Activated T-helper 17 cell treated with anti-CD3 and anti-CD28 coated beads, Interleukin-2, amount 50 U/mL, for 72 hours (primary cell): ENCODE measurements at places on chromosomes 7 and 10. TPM values are rescaled to one million over a fixed set of nuclear protein-coding genes. Genes with fewer than 3 reads are reported as not detected.

DNA sequence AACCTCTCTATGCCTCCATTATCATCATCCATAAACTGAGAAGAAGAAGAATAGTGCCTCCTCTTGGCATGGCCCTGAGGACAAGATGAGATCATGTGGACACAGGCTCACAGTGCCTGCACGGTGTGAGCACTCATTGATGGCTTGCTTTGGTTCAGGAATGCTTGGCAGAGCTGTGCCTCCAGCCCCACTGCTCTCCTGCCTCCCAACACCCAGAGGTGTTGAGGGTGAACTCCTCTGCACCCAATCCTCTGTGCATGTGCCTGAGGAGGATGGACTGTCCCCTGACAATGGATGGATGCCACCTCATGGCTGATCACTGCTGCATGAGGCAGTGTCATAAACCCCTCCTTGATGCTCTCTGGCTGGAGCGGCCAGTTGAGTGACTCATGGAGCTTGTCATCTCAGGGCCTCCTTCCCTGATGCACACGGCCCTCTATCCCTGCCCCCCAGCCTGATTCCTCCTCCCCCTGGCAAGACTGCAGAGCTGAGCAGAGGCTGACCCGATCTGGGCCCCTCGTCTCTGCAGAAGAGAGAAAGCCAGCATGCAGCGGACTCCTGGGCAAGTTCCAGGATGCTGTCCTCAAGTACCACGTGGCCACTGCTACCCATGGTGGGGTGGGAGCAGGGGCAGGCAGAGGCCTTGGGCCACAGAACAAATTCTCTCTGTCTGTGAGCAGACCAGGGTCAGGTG, 136.3 kb downstream of the KCNMA1 start:
- ATAC-seq, result peak; percentile 45

GRCh38 chr10:5896208-5897052, 6.4 kb downstream of the FBH1 start:
- no peak for ATAC-seq

DNA sequence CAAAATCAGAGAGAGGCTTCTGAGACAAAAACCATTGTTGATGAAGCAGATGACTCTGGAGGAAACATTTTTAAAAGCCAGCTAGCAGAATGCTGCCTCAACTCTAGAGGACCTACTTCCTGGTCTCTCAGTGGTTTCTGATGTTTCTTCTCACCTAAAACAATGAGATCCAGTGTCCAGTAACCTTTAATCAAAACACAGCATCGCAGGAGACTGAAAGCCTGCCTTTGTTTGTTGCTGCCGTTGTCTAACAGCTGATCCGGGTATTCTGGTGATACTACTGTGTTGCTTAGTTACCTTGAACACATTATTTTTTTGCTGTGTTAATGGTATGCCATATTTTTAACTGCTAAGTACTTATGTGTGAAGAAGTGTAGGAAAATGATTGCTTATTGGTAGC, 70.9 kb downstream of the WIPF3 start:
- ATAC-seq, result no peak

DNA sequence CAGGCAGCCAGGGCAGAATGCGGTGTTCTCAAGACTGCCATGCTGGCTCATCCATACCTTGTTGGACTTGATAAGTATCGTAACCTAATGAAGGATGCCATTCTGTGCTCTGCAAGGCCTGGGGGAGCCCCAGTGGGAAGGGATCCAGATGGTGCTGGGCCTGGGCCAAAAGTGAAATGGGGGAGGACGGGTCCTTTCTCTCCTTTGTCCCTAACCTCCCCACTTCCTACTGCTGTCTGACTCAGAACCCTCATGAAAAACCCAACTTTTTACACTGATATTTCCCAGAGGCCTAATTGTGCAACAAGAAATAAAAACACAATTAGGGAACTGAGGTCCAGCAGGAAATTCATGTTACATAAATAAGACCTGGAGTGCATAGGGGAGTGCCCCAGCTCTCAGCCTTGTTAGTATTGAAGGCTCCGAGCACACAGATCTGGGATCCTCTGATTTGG, 193.7 kb upstream of the SVIL start:
- ATAC-seq, result peak; percentile 26

The PILRA gene
- total RNA-seq, result 7.0 TPM

DNA sequence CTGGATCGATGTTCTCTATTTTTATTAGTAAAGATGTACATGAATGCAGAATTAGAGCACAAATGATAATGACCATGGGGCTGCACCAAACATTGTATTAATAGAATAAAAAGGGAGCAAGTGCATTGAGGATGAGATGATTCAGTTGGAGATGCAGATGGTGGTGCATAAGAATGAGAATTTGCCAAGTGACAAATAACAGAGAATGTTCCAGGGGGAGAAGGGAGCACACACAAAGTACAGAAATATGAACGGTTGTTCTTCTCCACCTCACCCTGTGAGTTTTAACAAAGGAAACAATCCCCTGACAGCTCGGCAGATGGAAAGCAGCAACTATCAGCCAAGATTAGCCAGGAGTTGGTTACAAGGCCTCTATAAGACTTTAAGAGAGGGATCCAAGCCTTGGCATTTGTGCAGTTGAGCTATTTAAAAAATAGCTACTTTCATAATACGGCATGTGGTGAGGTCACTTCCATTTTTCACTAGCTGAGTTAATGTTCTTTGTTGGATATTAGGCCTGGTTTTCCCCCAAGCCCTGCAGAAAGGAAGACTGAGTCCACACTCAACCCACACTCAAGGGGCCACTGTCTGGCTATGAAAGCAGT, 462.5 kb downstream of the TNS3 start:
- ATAC-seq, result no peak

The CARD11 gene
- 98.7 TPM for total RNA-seq

DNA sequence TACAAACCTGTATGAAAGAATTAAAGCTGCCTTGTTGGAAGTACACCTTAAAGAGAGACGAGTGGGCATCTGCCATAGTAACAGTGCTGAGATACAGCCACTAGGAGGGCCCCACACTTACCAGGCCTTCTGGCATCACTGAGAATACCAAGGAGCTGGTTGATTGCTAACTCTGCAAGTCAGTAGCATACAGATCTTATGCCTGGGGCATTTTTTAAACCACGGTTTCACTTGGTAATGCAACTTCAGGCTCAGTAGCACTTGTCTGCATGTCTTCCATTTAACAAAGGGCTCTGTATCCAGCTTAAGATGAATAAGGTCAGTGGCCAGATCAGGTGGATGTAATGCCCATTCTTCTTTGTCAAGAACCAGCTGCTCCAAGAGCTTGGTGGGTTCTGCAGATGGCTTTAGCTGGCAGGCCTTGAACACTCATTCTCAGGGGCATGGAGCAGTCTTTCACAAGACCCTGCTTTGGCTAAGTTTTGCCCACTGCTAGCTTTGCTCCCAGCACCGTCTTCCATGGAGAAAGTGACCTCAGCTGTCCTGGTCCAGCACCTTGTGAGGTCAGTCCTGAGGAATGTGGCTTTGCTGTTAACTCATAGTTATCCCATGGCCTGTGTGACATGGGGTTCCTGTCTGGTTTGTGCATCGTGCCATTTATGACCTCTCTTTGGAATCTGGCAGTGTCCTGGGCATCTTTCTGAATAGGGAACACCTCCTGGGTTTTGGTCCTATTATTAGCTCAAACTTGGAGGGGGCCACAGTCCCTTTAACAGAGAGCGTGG, 68.1 kb downstream of the BMPER start:
- ATAC-seq, result no peak

The MYO1G gene
- total RNA-seq, result 649 TPM

DNA sequence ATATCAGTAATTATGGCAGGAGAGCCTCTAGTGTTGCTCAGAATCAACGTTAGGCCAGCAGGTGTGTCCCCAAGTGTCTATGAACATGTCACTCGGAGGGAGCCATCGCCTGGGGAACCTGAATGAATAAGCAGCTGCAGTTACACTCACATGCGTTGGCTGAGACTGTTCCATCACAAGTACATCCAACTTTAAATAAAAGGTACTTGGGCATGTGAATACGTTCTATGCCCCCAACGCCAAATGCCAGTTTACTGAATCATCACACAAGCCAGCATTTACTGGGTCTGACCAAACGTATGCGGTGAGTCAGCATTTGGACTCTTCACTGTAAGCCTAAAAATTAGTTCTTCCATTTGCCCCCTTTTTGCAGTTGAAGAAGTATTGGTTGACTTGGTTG, 207.6 kb upstream of the PLXNA4 start:
- ATAC-seq, result no peak

- no peak for ATAC-seq
Observed at GRCh38 chr10:96666741-96667140, 53.6 kb downstream of the PIK3AP1 start.

GRCh38 chr10:62562795-62563194, 188.6 kb downstream of the ZNF365 start:
- ATAC-seq, result peak; percentile 61

- ATAC-seq, result no peak
Observed at GRCh38 chr7:36096460-36097095, 56.5 kb upstream of the EEPD1 start.

DNA sequence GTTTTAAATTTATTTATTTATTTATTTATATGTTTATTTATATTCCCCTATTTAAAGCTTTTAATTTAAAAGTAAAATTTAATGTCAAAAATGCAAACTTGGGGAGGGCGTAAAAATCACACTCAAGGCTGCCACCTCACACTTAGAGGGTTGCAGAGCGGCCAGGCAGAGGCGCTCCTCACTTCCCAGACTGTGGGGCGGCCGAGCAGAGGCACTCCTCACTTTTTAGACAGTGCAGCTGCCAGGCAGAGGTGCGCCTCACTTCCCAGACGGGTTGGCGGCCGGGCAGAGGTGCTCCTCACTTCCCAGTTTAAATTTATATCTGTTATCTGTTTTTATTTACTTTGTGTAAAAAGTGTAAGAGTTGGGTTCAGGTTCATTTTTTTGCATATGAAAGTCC, 10.0 kb upstream of the ZNF425 start:
- ATAC-seq, result no peak

GRCh38 chr10:117339578-117339977, 35.7 kb downstream of the PDZD8 start:
- ATAC-seq, result no peak

DNA sequence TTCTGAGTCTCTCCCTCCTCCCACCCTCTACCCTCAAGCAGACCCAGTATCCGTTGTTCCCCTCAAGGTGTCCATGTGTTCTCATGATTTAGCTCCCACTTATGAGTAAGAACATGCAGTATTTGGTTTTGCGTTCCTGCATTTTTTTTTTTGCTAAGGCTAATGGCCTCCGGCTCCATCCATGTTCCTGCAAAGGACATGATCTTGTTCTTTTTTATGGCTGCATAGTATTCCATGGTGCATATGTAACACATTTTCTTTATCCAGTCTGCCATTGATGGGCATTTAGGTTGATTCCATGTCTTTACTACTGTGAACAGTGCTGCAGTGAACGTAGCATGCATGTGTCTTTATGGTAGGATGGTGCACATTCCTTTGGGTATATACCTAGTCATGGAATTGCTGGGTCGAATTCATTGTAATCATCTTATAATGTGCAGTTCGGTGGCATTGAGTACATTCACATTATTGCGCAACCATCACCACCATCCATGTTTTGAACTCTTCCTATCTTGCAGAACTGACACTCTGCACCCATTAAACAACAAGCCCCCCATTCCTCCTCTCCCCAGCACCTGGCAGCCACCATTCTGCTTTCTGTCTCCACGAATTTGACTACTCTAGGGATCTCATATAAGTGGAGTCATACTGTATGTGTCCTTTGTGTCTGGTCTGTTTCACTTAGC, 125.5 kb downstream of the CAMK1D start:
- ATAC-seq, result no peak

The SIRT1 gene
- total RNA-seq, result 24.0 TPM

- no peak for ATAC-seq
Observed at GRCh38 chr7:93226310-93226709, at the start of gene HEPACAM2. TSS of gene HEPACAM2 (minus strand) at chr7:93226469.

The ZPBP gene
- not detected for total RNA-seq

- no peak for ATAC-seq
Observed at GRCh38 chr7:46565253-46566096, 644.4 kb upstream of the IGFBP3 start.

DNA sequence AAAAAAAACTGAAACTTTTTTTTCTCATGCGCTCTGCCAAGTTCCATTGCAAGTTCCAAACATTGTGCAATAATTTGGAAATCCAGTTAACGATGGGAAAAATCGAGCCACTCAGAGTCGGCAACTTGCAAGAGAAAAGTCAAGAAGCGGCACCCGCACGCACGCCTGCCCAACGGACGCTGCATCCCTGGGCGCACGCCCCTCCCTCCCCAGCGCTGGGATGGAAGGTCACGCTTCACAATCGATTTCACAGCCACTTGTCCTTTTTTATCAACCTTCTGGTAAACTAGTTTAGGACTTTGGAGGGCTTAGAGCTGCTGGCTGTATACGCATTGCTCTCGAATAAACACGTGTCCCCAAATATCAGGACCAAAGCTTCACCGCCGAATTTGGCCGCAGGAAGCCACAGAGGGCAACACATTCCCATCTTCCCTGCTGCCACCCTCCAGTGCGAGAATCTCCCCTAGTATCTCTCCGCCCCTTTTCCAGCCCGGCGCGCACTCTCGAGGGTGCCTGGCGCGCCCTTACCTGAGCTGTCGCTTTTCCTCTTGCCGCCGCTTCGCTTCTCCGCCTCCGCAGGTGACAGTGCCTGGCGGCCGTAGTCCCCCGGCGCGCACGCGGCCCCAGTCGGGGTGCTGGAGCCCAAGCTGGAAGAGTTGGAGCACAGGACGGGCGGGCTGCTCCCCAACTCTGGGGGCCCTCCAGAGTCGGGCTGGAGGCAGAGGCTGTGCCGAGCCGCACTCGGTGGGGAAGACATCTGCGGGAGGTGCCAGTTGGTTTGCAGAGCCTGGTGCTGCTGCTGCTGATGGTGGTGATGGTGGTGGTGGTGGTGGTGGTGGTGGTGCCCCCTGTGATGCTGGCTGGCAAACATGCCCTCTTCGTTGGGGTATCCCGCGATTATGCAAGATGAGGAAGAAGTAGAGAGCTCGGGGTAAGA, 857 bp downstream of the MEOX2 start:
- no peak for ATAC-seq

GRCh38 chr7:150799741-150800580, at the start of gene TMEM176B:
TSS of gene TMEM176B (minus strand) at chr7:150800364. CDS start at chr7:150796569, 3,795 bp downstream.
- ATAC-seq, result peak; percentile 12

The LRRD1 gene
- total RNA-seq, result 0.19 TPM

The CLEC5A gene
- not detected for total RNA-seq

The C10orf62 gene
- not detected for total RNA-seq

The LIPK gene
- not detected for total RNA-seq

DNA sequence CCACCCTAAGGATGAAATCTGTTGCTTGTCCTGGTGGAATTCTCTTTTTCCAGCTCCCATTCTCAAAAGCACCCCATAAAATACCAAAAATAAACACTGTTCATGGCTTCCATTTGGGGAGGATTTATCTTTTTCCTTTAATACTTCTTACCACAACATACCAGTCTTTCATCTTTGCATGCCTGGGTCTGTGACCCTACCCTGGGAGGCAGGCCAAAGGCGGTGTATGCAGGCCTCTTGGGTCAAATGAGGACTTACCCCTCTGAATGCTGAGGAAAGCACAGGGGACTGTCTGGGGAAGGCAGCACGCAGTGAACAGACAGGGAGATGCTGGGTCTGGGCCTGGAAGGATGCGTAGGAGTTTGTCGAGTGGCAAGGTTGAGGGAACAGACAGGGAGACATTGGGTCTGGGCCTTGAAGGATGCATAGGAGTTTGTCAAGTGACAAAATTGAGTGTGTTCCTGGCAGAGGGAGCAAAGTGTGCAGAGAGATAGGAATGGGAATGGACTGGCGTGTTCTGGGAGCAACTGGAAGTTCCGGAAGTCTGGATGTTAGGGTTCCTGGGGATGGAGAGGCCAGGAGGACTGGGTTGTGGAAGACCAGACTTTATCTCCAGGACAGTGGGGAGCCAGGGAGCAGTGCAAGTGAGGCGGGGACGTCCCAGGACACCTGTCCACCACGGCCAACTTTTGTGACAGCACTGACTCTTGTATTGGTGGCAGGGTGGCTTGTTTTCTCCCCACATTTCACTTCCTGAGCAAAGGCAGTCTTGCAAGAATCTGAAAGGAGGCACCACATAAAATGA, 40.8 kb downstream of the MYL10 start:
- ATAC-seq, result no peak
